ENCODE measurements at places on chromosomes 13 and 19. TPM values are rescaled to one million over a fixed set of nuclear protein-coding genes. Genes with fewer than 3 reads are reported as not detected.
A peak's percentile ranks its signal among the peaks of the same experiment; 100 is the strongest.

DNA sequence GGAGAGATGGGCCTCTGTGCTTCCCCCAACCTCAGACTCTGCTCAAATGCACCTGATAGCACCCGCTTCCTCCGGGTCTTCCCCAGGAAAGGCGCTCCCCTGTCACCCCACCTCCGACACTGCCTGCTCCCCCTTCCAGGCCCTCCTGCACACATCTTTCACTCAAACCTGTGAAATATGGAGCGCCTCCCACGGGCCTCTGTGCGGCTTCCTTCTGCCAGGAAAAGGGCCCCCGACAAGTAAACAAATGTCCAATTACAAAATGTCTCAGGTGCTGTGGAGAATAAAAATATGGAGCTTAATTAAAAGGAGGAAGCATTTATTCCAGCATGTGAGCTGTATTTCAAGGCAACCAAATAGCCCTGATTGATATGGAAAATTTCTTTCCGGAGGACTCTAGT lies 15.6 kb upstream of the CCNE1 start:
- no peak for DNase-seq

The NLRP4 gene
- not detected for total RNA-seq

DNA sequence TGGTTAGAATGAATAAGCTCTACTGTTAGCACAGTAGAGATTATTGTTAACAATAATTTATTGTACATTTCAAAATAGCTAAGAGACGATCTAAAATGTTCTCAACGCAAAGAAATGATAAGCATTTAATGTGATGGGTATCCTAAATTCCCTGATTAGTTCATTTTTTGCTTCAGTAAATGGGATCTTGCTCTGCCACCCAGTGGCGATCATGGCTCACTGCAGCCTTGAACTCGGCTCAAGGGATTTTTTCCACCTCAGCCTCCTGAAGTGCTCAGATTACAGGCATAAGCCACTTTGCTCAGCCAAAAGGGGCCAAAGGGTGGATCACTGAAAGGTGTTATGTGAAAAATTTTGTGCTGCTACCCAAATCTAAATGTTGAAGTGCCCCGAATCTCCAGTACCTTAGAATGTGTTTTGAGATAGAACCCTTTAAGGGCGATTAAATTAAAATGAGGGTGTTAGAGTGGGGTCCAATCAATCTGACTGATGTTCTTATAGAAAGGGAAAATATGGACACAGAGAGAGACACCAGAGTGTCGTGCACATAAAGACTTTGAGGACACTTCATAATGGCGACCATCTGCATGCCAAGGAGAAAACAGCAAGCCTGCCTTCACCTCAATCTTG lies 31.5 kb upstream of the ZNF766 start:
- peak; percentile 59 for DNase-seq

- DNase-seq, result no peak
Observed at GRCh38 chr19:4234862-4235201, 5.5 kb downstream of the EBI3 start.

- no peak for DNase-seq
Observed at GRCh38 chr19:33464733-33465115, 56.9 kb downstream of the PEPD start.

DNA sequence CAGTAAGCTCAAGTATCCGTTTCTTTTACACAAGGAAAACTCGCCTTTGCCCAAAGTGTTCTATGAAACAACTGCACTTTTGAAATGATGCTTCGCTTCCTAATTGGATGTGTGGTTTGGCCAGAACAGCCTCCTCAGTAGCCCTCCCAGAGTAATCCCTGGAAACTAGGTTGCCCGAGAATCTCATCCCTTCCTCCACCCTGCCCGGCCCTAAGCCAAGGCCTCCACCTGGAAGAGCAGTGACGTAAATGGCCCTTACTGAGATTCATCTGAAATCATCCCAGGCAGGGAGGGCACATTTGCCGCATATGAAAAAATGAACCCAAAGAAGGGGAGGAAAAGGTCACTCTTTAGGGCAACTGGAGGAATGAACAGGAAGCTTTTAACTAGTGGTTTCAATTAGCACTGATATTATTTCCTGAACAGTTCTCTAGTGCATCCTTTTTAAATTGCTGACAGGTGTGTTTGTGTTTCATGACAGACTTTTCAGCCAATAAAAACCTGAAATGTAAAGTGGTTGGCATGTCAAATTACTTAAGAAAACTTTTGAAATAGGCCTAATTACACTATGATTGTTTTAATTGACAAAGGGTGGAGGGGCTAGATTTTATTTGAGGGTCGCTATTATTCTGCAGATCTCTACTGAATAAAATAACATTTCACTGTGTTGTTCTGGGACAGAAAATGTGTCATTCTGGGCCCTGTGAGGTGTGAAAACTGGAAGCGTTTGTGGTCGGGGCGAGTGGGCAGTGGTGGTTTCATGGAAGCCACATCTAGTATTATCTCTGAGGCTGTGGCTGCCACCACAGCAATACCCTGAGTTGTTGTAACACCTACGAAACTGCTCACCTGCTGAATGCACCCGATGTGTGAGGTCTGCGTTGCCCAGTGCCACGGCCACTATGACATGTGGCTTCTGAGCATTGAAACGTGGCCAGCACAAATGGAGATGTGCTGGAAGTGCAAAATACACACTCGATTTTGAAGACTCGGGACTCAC lies 112.1 kb downstream of the ZIC5 start:
- no peak for DNase-seq

- no peak for DNase-seq
Observed at GRCh38 chr19:7497292-7497691, 8.5 kb upstream of the PEX11G start.

The CGB3 gene
- not detected for total RNA-seq

The STAP2 gene
- total RNA-seq, result not detected

GRCh38 chr13:37067874-37068273 lies 8.4 kb upstream of the SUPT20H start:
- DNase-seq, result no peak

DNA sequence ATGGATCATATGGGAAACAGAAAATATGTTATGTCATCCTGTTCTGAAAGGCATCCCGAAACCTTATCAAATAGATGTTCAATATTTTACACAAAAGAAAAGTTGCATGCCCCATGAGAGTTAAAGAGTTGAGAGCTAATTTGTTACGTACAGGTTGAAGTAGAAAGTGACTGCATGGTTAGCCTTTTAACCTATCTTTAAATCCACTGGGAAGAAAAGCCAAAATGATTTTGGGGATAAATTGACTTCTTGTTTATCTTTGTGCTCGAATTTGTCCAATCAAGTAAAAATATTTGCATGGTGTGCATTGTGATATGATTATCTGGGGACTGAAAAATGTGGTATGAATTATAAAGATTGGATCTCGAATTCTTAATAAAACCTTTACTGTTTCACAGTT lies 230.1 kb downstream of the POSTN start:
- no peak for DNase-seq

GRCh38 chr13:27551562-27551961 lies 68.8 kb downstream of the LNX2 start:
- DNase-seq, result no peak

DNA sequence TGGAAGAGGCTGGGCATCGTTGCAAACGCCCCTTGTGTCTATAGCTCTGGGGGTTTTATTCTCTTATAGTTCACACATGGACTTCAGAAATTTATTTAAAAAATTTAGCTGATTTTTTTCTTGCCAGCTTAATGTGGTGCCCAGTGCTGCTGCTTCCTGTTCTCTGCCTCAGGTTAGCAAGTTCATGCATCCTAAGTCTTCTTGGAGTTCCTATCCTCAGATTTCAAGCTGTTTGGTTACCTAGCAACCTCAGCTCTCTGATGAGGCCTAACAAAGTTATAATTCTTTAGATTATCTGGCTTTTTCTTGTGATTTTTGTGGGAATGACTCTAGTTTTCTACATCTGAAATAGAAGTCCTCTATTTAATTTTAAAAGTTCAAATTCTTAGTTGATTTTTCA lies 250.9 kb downstream of the MAB21L1 start:
- no peak for DNase-seq

GRCh38 chr13:98556968-98557631 lies 19.8 kb downstream of the STK24 start:
- peak; percentile 85 for DNase-seq

DNA sequence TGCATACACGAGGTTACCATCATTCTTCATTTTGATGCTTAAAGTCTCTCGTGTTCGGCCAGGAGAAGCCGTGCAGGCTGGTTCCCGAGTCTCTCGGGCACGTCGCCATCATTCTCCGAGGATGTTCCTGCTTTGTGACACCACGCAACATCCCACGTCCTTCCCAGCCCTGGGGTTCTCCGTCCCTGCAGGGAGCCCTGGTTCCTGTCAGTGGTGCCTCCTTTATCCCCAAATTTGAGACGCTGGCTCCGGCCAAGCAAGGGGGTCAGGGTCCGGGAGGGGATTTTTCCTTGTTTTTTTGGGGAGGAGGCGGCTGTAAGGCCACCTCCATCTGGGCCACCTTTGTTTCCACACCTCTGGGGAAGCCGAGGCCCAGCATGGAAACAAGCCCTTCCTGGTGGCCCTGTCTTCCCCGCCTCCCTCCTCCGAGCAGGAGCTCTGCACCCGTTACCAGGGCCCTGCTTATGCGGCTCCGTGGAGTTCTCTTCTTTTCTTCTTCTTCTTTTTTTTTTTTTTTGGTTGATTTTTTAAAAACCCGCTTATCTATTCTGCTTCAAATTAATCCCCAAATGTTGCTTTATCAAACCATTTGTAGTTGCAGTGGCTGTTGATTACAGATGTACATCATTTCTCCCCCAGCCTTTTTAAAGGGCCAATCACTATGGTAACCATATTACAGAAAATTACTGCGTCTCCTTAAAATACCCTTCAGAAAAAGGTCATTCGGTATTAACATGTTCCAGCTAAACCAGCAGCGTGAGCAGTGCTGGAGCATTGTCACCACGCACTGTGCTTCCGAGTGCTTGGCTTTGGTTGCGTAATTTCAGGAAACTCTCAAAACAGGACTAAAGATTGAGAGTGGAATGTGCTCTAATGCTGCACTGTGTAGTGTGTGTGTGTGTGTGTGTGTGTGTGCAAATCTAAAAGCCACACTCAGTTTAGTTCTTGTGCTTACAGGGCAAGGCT lies 50.4 kb downstream of the TEX29 start:
- DNase-seq, result no peak

GRCh38 chr13:50993934-50994333 lies 84.3 kb downstream of the RNASEH2B start:
- no peak for DNase-seq

GRCh38 chr19:38281811-38282566 lies 17.6 kb downstream of the SPINT2 start:
- DNase-seq, result no peak

The CALR3 gene
- not detected for total RNA-seq

DNA sequence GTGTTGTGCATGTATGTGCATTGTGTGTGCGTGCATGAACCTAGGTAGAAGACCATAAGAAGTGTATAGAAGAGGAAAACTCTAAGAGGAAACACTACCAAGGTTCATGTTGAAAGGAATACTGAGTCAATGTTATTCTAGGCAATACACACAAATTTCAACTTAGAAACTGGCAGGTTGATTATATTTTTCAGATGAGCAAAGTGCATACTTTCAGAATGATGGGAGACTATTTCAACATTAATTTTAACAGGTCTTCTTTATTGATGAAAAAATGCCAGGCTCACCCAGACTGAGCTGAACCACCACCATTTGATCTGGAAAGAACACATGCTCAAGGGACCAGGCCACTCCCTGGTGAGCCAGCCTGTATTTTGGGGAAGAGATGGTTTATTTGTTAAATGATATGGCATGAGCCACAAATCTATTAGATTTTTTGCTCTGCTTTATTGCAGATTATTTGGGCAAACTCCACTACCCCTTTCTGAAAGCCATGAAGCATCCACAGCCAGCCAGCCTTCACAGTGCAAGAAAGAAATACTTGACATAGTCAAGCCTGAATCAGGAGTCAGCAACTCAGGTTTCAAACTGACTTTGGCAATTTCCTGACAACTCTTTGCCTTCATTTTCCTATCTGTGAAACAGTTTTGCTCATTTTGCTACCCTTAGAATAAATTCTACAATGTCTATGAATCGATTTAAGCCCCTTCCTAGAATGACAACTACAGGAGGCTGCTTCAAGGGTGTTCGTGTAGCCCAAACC lies 368.9 kb downstream of the COG6 start:
- no peak for DNase-seq

- peak; percentile 69 for DNase-seq
Observed at GRCh38 chr19:574658-575526, 2.5 kb downstream of the BSG start.

GRCh38 chr13:79227418-79227817 lies 178.6 kb downstream of the RBM26 start:
- no peak for DNase-seq

The ZNF805 gene
- total RNA-seq, result 8.1 TPM

The CYP4F11 gene
- 11.1 TPM for total RNA-seq

DNA sequence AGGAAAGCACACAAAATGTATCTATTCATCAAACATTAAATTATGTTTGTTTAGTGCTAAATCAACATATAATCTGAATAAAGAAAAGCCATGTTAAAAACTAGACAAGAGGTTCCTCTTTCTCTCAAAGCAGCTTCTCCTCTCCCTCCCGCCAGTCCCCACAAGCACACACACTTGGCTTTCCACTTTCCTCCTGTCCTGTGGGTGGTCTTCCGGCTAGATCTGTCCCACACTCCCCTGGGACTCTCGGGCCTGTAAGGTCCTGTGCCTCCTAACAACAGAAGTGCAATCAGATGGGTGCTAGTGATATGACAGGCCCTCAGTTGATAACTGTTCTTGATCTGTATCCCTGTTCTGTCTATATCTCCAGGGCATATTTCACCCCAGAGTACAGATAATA lies 45.6 kb upstream of the RAP2A start:
- DNase-seq, result no peak

The UBL3 gene
- total RNA-seq, result 45.5 TPM

The ZNF599 gene
- 6.2 TPM for total RNA-seq

DNA sequence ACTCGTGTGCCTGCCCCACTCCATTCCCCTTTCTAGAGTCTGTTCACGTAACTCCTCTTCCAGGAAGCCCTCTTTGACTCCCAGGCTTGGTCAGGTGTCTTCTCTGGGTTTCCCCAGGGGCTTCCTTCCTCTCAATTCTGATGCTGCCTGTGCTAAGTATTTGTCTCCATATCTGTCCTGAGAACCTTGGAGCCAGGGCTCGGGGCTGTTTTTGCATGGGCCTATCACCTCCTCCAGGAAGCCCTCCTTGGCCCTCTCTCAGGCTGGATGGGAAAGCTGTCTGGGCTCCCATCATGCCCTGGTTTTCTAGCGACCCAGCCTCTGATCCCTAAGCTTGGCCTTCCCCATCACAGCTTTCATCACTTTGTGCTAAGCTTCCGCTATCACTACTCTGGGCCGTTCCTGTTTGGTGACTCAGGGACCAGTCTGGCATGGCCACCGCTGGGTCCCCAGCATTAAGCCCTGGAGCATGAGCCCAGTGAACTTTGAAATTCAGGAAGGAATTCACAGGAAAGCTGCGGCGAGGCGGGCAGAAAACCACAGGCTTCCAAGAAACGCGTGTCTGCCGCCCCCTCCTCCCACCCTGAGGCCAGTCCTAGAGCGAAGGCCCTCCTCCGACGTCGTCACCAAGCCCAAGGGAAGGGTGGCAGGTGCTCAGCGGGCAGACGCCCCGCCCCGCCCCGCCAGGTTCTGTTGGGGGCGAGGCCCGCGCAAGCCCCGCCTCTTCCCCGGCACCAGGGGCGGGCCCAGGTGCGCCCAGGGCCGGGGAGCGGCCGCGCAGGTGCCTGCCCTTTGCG lies 486 bp upstream of the SPINT2 start:
- peak; percentile 98 for DNase-seq

All from stomach (tissue), 19 donors.